Transverse colon (tissue), 4 donors: ENCODE measurements at places on chromosomes 4 and X.
A peak's percentile ranks its signal among the peaks of the same experiment; 100 is the strongest.

- DNase-seq = no peak
Observed at GRCh38 chr4:134632056-134632455, 430.5 kb upstream of the PABPC4L start.

GRCh38 chrX:110851780-110852179 lies 56.2 kb upstream of the CHRDL1 start:
- no peak for DNase-seq

GRCh38 chr4:68176904-68177303 lies 47.2 kb upstream of the TMPRSS11F start:
- DNase-seq = no peak

DNA sequence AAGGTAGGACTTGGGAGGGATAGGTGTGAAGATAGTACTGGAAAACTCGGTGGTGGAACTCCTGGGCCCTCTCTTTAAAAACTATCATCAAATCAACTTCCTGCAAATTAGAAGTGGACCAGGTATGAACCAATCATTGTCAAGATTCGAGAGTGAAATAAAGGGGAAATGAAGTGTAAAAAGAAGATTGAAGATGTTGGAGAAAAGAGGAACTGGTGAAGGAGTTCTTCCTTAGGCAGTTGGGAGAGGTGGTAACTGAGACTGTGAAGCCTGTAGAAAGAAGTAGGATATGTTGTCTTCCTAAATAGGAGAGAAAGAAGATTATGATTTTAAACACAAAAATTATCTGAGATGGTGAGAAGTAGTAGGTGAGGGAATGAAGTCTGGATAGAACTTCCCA lies 212.2 kb downstream of the PPP1R2C start:
- DNase-seq = no peak

GRCh38 chrX:150854856-150855255 lies 43.6 kb downstream of the CD99L2 start:
- no peak for DNase-seq

- no peak for DNase-seq
Observed at GRCh38 chr4:174672276-174672675, 150.0 kb upstream of the HPGD start.

DNA sequence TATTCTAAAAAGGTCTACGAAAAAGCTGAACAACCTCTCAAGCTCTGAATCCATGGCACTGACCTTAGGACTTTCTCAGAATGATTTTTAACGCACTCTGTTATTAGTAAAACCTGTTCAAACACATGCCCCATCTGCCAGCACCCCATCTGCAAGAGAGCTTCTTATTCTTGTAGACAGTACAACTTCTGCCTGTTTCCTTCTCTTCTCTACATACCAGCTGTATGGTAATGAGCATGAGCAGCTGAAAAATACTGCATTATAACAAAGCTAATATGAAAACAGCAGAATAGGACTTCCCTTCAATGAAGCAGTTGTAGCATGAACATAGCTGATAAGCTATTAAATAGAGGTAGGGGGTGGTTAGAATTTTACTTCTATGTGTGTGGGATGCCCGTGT lies 167.9 kb downstream of the FBXW7 start:
- DNase-seq = no peak

DNA sequence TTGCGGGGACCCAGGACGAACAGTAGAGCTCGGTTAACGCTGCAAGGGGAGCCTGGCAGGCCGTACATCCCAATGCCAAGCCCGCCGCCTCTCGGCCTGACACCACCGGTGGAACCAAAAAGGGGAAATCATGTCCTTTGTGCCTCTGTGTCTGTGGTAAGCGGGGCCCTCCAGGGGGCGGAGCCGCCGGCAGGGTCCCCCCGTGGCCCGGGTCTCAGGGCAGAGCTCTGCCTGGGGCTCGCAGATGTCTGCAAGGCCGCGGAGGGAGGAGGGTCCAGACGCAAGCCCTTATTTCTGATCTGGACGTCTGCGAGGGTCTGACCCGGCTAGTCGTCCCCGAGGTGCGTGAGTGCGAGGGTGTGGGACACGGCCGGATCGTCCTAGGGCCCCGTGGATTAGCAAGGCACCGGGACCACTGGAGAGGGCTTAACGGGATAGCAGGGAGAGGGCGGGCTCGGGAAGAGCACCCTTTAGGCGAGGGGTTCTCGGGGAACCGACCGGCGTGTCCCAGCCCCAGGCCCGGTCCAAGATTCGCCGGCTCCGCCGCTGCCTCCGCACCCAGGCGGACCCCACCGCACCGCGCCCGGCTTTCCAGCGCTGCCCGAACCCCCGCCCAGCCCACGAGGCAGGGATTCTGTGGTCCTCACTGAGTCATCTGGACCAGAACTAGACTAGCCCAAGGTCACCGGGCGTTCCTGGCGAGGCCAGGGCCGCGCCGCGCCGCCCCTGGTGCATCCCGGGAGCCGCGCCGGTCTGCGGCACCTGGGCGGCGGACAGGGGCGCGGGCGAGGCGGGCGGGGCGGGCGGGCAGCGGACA lies 863 bp upstream of the FAM193A start:
- peak; percentile 53 for DNase-seq

GRCh38 chrX:48957477-48957826 lies at the start of gene OTUD5:
OTUD5 (minus strand) TSS chrX:48957607; CDS start chrX:48957570, 37 bp downstream.
- no peak for DNase-seq

DNA sequence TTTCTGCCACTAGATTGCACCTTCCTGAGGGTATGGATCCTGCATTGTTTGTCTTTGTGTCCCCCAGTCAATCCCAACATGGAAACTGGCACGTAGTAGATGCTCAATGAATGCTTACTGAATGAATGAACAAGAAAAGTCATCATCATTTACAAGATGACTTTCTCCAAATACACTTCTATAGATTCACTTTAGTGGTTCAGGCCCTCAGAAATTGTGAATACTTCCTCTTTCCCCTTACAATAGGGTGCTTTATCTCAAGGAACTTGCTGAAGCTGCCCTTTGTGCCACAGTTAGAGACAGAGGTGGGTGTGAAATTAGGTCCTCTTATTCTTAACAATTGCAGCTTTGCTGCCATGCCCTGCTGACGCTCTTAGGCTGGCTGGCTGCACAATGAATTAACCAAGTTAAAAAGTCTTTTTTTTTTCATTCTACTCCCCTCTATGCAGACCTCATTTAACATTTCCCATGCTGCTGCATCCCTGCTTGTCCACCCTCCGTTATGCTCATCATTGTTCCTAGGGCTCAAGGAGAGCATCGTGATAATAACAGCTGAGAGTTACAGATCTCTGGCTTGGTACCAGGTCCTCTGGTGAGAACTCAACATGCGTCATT lies 108.0 kb upstream of the ZNF518B start:
- DNase-seq = no peak

GRCh38 chr4:88320780-88321373 lies 36.5 kb upstream of the PPM1K start:
- DNase-seq = peak; percentile 38

- DNase-seq = no peak
Observed at GRCh38 chrX:84153538-84153937, 34.5 kb downstream of the RPS6KA6 start.

- no peak for DNase-seq
Observed at GRCh38 chr4:107757864-107758476, 37.9 kb upstream of the PAPSS1 start.

DNA sequence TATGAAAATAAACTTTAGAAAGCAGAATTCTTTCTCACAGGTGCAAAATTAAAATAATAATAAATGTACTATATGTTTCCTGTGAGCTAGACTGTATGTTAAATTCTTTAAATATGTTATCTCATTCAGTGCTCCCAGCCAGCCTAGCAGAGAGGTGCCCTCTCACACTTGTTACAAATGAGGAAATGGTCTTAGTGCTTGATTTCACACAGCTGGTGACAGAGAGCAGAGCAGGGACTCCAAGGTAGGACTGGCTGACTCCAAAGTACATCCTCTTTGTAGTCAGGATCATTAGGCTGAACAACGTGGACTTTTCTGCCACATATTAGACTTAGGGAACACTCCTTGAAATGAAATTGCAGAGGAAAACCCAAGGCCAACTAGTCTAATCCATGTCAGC lies 72.0 kb upstream of the HHIP start:
- no peak for DNase-seq

GRCh38 chr4:176498617-176499256 lies 179.0 kb downstream of the SPCS3 start:
- DNase-seq = no peak
